Stimulated activated CD4-positive, alpha-beta T cell treated with anti-CD3 and anti-CD28 coated beads, Interleukin-1b, Interleukin-23, amount 100 ng/mL, for 1 hour (primary cell): ENCODE measurements at places on chromosomes 1 and 21.

DNA sequence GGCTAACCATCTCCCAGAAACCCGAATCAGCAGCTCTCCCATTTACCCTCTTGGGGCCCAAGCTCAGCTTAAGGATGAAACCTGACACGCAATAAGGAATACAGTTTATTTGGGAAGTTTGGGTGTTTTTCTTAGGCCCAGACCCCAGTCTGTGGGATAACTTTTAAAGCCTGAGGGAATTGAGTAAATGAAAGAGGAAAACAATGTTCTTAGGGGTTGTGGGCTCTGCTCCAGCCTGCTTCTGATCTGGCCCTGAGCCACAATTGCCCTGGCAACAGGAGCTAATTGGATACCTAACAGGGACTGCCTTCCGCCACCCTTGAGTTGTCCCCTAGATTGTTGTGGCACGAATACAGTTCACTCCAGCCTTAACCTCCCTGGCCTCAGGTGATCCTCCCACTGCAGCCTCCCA, 20.1 kb downstream of the DYRK3 start:
- no peak for DNase-seq

GRCh38 chr1:33719771-33720670, 143.9 kb upstream of the HMGB4 start:
- DNase-seq: no peak

DNA sequence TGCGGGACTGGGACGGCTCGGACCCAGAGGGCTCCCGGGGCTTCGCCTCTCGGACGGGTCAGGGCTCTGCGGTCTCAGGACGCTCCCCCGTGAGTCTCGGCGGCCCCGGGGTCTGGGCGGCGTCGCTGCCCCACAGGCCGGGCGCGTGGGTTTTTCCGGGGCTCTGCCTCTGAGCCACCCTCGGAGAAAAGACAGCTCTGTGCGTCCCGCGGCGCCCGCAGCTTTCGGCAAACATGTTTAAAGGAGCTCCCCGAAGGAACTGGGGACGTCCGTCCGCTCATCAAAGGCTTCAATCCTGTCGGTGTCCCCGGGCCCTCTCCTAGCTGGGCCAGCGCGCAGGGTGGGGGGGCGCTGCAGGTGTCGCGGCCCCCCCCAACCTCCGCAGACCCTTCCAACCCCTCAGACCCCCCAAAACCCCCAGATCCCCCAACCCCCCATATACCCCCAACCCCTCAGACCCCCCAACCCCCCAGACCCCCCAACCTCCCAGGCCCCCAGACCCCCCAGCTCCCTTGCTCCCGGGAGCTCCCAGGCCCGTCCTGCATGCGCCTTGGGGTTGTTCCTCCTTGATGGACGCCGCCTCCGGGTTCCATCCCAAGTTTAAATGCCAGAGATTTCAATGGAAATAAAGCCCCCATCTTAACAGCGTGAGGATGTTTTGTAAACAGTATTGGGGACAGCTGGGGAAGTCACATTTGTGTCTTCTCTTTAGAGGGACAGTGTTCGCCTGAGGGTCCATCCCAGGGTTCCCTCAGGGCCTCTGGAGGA, 996 bp upstream of the C1orf159 start:
- no peak for DNase-seq

DNA sequence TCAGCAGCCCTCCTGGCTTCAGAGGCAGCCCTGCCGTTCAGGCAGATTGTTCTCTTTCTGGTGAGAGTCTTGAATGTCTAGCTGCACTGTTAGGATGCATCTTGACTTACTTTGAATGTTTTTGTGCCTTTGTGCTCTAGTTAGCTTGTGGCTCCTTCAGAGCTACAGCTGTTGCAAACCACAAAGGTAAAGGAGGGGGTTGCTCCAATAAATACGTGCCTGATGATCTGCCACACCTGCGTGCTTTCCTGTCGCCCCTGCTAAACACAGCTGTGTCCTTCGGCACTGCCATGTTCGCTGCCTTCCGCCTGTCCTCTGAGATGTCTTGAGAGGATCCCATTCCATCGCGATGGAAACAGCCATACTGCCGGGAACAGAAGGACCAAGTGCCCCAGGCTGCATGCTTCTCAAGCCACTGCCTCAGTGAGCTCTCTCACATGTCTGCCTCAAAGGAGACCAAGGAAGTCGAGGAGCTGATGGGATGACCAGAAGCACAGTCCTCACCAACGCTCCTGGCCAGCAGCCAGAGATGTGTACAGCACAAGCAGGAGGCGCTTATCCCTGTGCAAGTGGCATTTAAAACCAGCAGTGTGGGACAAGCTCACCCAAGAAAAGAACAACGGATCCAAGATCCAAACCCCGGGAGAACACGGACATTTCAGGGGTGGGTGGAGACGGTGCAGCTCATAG, 12.0 kb upstream of the SMIM12 start:
- no peak for DNase-seq

GRCh38 chr1:94755675-94756074, 64.5 kb upstream of the SLC44A3 start:
- no peak for DNase-seq

- DNase-seq: no peak
These were observed 50.4 kb downstream of the KIF21B start for GRCh38 chr1:200972985-200973742.

- DNase-seq: no peak
These were observed 9.2 kb downstream of the TNFRSF9 start for GRCh38 chr1:7931446-7931812.

GRCh38 chr1:193189442-193190095, 3.2 kb upstream of the B3GALT2 start:
- DNase-seq: no peak

- DNase-seq: no peak
These were observed 13.8 kb downstream of the EIF4G3 start for GRCh38 chr1:21162740-21163464.

GRCh38 chr1:22861764-22862440, 110.8 kb downstream of the LACTBL1 start:
- no peak for DNase-seq

DNA sequence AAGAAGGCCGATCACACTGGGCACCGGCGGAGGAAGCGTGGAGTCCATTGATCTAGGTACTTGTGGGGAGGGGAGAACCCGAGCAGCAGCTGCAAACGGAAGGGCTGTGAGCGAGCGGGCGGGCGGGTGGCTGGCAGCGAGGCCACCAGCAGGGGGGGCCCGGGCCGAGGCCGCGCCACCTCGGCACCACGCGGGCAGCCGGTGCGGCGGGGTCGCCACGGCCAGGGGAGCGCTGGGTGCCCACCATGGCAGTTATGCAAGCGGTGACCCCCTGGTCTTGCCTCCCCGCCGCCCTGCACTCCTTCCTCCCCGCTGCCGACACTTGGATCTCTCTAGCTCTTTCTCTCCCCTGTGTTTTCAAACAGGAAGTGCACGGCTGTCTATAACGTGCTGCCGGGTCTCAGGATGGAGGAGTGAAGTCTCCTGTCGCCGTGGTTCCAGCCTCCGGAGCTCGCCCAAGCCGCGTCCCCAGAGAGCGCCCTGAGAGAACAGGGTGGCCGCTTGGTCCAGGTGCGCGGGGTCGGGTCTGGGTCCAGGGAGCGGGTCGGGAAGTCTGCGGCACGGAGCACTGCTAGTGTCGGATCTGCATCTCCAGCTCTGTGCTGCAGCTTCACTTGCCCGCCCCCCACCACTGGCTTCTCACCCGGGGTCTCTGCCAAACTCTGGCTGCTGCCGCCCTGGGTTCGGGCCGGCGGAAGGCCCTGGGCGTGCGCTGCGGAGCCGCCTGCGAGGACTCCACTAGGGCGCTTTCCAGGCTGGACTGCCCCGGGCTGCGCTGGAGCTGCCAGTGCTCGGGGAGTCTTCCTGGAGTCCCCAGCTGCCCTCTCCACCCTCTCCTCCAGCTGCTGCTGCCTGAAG, 22.7 kb downstream of the LRRC8D start:
- peak; percentile 44 for DNase-seq

- no peak for DNase-seq
These were observed 464.6 kb downstream of the PCP4 start for GRCh38 chr21:40331804-40332203.

DNA sequence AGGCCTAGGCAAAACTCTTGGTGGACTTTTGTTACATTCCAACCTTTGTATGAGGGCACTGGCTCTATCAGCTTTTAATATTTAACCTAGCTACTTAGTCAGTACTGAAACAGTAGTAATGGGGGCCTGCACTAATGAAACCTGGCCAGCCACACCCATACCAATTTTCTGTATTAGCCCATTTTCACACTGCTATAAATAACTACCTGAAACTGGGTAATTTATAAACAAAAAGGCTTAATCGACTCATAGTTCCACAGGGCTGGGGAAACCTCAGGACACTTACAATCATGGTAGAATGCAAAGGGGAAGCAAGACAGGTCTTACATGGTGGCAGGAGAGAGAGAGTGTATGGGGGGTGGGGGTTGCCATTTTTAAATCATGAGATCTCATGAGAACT, 245.7 kb upstream of the RGS18 start:
- DNase-seq: no peak

- DNase-seq: no peak
These were observed 5.3 kb upstream of the DDX59 start for GRCh38 chr1:200674838-200675587.

GRCh38 chr1:216532251-216532798, 109.1 kb upstream of the USH2A start:
- DNase-seq: no peak

DNA sequence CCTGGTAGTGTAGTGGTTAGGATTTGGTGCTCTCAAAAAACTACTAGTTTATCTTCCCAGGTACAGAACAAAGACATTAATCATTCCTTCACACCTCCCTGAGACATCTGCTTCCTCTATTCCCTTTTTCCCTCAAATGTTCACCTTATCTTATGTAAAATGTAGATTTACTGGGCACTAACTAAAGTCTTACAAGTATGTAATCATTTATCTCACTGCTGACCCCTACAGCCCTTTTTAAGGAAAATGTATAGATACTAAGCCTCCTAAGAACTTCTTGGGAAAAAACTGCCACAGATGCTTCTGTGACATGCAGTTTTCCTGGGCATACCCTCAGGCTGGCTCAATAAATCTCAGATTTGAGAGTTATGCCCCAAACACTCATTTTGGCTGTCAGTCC, 50.8 kb upstream of the NEK7 start:
- no peak for DNase-seq

- no peak for DNase-seq
These were observed 23.5 kb downstream of the ANGPTL1 start for GRCh38 chr1:178847396-178847849.

DNA sequence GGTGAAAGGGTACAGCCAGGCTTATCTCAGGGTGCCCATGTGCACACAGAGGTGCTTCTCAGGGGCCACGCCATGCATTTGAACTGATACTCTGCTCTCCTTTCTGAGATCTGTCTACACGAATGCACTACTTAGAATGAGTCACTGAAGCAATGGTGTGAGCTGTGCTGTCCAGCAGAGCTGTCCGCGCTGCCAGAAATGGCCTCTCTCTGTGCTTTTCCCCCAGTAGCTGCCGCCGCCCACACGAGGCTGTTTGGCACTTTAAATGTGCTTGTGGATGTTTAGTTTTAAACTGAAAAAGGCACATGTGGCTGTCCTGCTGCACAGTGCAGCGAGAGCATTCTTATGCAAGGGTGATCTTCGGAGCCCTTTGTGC, 87.1 kb upstream of the COL6A1 start:
- DNase-seq: no peak

GRCh38 chr1:81420760-81421159, 380.0 kb upstream of the ADGRL2 start:
- no peak for DNase-seq

- no peak for DNase-seq
These were observed 61.0 kb downstream of the PAX7 start for GRCh38 chr1:18691648-18692047.

GRCh38 chr1:218514689-218515088, 169.6 kb downstream of the TGFB2 start:
- no peak for DNase-seq

GRCh38 chr1:71041806-71042205, 5.8 kb downstream of the PTGER3 start:
- DNase-seq: no peak

DNA sequence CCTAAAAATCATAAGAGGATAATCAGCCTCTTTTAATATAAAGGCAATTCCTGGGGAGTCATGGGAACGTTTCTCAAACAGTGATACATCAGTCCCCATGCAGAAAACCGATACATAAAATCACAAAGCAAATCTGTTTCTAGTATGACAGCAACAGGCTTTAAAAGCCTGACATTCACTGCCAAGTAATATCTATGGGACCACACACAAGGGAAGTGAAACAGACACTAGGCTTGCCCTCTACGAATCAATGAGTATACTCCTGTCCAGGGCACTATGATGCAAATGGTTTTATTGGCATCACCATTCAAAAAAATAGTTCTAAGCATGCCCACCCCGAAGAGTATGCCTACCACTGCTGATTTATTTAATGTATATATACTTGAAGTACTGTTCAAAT, 54.4 kb downstream of the TIAM1 start:
- DNase-seq: no peak

- no peak for DNase-seq
These were observed 180.8 kb downstream of the ZSCAN20 start for GRCh38 chr1:33653226-33653625.

DNA sequence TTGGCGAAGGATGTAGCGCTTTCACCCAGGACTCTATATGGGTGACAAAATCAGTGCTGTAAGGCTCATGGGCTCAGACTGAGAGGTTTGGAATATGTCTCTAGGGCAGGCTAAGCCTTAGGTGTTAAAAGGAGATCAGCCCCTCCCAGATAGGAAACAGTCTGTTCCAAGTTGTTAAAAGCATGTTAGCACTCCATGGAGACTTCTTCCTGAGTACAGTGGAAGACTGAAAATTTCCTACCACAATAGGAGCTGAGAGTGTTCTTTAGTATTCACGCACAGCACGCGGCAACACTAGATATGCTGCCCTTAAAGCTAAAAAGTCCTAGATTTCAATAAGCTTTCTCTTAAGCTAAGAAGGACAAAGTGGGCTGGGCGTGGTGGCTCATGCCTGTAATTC, 122.1 kb downstream of the TRABD2B start:
- DNase-seq: no peak

- DNase-seq: no peak
These were observed at the start of gene TMCO4 for GRCh38 chr1:19799230-19800075. Gene TMCO4 (minus strand): TSS chr1:19799916. CDS start chr1:19780758, 19,158 bp downstream.

- no peak for DNase-seq
These were observed 512.7 kb upstream of the ADGRL4 start for GRCh38 chr1:79519084-79519760.

- no peak for DNase-seq
These were observed 87.0 kb upstream of the VAMP3 start for GRCh38 chr1:7684132-7684531.

DNA sequence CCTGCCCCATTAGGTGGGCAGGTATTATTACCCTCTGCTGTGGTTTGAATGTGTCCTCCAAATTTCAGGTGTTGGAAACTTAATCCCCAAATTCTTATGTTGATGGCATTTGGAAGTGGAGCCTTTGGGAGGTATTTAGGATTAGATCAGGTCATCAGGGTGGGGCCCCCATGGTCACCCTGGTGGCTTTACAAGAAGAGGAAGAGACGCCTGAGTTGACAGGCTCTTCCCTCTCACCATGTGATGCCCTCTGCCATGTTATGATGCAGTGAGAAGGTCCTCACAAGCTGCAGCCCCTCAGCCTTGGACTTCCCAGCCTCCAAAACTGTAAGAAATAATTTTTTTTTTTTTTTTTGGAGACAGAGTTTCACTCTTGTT, 8.8 kb upstream of the THEMIS2 start:
- DNase-seq: no peak
